ENCODE measurements at places on chromosomes 4 and X. TPM values are rescaled to one million over a fixed set of nuclear protein-coding genes. Genes with fewer than 3 reads are reported as not detected.

DNA sequence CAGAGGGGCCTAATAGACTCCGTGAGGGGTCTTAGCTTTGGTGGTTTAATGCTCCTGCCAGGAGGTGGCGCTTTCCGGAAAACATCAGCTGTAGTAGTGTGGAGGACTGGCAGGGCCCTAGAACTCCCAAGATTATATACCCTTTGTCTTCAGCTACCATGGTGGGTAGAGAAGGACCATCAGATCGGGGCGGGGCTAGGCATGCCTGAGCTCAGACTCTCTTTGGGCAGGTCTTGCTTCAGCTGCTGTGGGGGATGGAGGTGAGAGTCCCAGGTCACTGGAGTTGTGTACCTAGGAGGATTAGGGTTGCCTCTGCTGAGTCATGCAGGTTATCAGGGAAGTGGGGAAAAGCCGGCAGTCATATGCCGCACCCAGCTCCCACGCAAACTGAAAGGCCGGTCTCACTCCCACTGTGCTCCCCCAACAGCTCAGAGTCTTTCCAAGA is 63.0 kb upstream of the AGA start:
- DNase-seq, result no peak

GRCh38 chrX:49282647-49283011 is 13.0 kb downstream of the PPP1R3F start:
- no peak for DNase-seq

- no peak for DNase-seq
These were observed 135.2 kb upstream of the TSPAN5 start for GRCh38 chr4:98793658-98794057.

GRCh38 chrX:108224218-108224617 is 132.6 kb downstream of the ATG4A start:
- DNase-seq, result no peak

DNA sequence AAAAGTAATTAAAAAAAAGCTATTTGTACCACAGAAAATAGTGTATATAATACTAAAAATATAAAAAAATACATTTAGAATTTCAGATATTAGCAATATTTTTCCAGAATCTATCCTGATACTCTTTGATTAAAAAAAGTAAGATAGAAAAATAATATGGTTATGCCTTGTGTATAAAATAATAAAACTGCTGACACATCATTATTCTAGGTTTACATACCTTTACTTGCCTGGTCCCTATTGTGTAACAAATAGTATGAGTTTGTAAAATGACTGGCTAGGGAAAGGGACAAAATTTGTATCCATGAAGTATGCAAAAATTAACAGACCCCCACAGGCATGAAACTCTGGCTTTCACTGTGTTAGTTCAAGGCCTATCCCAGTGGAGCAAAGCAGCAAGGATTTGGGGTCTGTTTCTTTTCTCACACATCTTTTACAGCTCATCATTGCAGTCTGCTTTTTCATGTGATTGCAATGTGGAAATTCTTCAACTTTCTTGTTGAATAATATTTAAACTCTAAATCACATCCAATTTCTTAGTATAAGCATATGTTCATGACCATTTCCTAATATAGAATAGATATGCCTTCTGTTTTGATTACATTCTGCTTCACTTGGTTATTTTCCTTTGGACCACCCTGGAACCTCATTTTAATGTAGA is 136.7 kb upstream of the PCDH18 start:
- no peak for DNase-seq

- DNase-seq, result no peak
These were observed 12.1 kb upstream of the ING2 start for GRCh38 chr4:183492791-183493222.

- no peak for DNase-seq
These were observed at the start of gene XPNPEP2 for GRCh38 chrX:129738466-129739308. TSS of gene XPNPEP2 (plus strand) at chrX:129738979. CDS start at chrX:129739214, 235 bp downstream.

GRCh38 chr4:99058228-99058627 is 30.4 kb downstream of the ADH5 start:
- no peak for DNase-seq

GRCh38 chr4:183808097-183808456 is 97.0 kb upstream of the STOX2 start:
- DNase-seq, result no peak

DNA sequence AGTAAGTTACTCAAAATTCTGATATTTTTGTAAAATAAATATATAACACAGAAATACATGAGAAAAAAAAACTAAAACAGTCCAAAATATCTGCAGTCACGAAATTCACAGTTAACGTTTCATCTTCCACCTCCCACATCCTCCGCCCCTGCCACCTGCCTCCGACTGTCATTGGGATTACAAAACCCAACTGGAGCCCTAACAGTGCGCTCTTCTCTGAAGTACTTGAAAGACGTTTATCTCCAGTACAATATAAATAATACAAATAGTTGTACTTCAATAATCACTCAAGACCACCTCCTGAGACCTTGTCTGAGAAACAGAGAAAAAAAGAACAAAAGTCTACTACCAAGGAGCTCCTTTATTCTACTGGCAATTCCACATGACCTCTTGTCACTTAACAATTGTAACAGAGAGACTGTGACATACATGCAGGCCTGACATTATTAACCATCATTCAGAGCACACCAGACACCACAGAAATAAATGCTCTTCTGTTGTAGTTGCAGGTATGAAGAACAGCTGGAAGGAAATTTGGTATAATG is 280.6 kb downstream of the PPP3CA start:
- no peak for DNase-seq

DNA sequence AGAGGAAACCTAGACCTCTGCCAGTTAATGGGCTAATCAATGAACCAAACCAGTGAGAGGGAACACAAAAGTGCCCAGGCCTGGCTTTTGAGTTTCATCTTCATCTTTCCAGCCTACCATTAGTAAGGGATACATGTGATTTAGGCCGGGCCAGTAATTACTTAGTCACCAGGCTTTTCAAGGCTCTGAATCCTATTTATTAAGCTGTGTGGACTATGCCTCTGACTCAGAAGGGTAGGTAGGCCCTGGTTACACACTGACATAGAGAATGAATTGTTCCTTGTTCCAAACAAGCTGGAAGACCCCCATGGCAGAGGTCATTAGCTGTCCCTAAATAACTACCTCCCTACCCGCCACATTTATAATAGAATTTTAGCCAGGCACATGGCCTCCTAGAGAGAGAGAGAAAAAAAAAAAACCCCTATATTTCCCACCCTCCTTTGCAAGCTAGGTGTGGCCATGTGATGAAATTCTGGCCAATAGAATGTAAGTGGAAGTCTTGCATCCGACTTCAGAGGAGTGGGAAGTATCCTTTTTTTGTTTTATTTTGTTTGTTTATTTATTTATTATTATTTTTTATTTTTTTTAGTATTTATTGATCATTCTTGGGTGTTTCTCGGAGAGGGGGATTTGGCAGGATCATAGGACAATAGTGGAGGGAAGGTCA is 112.3 kb upstream of the BCOR start:
- no peak for DNase-seq

DNA sequence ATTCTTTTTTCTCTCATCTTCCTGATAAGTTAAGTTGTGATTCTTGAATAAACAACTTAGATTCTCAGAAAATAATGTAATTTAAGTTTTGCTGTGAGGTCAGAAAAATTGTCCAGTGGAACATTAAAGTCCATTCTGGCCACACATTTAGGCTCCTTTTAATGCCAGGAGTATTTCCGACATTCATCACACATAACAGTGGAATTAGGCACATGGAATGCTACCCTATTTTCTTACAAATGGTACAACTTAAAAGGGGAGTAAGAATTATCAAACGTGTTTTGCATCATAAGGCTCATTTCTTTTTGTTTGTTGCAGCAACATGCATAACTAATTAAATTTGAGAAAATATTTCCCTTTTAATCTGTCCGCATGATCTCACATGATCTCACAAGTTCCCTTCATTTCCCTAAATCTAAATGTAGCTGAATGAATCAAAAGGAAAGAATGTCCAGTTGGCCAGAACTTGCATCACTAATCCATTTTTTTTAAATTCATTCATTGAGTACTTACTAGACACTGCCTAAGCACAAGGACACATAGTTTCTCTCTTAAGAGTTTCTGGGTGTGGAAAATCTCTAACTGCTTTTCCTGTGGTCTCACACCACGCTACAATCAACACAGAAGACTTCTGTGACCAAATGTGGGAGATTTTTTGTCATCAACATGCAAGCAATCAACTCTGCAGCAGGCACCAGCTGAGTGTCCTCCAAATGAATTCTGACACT is 22.0 kb downstream of the SPARCL1 start:
- no peak for DNase-seq

- no peak for DNase-seq
These were observed 39.0 kb downstream of the SHROOM2 start for GRCh38 chrX:9825129-9825790.

- no peak for DNase-seq
These were observed 24.8 kb downstream of the ZFYVE28 start for GRCh38 chr4:2393353-2394270.

DNA sequence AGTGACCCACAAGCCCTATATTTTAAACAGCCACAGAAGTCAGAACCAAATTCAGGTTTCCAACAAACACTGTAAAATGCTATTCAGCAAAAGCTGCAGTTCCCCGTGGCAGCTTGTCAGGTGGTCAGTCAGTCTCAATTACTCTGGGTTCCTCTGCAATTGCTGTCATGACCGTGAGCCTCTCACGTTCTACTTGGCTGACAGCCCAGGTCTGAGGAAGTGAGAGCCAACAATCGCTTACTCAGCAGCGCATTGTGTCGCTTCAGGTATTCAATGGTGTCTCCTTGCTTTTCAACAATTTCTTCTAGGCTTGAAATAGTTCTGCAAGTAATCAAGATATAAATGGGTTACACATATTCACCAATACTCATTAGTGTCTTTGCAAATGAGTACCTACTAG is 25.8 kb downstream of the TRIM75 start:
- DNase-seq, result no peak

GRCh38 chr4:156972379-156973015 is 898 bp upstream of the PDGFC start:
- DNase-seq, result no peak

- no peak for DNase-seq
These were observed 123.1 kb upstream of the GRIA3 start for GRCh38 chrX:123060986-123061385.

- no peak for DNase-seq
These were observed 21.7 kb downstream of the LETM1 start for GRCh38 chr4:1834047-1834775.

- DNase-seq, result no peak
These were observed 40.6 kb upstream of the LSM6 start for GRCh38 chr4:146134761-146135445.

DNA sequence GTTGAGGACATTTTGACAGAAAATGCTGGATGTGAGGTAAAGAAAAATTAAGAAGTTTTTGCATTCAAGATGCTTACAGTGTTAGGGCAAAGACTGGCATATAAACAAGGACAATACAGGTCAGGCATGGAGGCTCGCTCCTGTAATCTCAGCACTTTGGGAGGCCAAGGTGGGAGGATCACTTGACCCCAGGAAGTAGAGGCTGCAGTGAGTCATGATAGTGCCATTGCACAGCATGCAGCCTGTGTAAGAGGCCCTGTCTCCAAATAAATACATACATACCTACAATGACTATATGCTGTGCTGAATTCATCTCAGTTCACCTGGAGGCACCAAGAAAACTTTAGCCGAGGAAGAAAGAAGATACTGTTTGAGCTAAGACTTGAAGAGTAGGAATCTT is 2.3 kb downstream of the MAGT1 start:
- DNase-seq, result no peak

DNA sequence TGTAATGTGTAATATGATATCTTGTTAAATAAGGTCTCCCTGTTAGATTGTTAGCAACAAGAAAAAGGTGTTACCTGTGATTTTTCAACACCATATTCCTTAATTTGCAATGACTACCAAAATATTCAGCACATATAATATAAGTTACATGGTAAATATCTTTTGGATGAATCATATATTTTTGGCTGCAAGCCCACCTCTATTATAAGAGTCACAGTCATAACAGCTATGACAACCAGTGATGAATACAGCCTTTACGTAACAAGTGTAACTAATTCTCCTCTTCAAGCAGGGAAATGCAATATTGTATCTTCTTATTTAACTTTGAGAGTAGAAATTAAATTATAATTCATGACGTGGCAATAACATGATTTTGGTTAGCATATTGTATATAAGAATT is 187.0 kb downstream of the NLGN4X start:
- no peak for DNase-seq

DNA sequence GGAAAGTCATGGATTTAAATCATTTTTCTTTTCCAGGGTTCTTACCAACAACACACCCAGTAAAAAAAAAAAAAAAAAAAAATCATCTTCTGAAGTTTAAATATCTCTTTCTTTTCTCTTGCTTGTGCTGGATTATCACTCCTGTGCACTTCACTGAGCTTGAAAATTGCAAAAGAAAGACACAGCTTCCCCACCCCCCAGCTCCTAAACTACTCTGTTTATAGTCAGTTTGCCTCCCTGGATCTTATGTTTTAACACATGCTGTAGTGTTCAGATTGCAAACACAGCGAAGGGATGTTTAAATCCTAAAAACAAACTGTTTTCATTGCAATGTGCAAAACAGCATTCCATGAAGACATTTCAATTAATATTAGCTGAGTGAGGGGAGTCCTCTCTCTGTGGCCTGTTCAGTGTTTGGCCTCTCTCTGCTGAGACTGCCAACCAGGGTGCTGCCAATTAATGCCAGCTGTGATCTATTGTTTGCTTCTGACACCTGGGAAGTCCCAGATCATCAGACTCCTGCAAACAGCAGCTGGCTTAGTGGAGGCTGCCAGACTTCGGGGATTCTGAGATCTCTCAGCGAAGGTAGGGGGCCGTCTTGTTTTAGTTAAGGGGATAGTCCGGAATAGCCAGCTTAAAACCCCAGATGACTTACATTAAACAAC is 171.1 kb upstream of the PITX2 start:
- no peak for DNase-seq

GRCh38 chr4:57490520-57491255 is 380.5 kb upstream of the IGFBP7 start:
- DNase-seq, result no peak

DNA sequence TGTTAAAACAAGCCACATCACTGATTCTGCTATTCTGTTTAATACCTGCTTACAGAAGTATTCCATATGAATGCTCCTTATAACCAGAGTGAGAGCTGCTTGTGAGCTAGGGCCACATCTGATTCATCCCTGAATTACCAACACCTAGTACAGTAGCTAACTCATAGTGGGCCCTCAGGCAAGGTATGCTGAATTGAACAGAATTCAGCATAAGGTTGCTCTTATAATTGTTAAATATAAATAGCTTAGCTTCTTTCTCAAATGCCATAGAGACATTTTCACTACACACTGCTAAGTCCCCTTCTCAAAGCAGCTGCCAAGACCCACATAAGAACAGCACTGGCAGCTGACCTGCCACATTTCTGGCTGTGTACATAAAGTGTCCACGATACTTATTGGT is 27.0 kb upstream of the MCF2 start:
- no peak for DNase-seq

Gene FGA
- polyA plus RNA-seq, result 1.0 TPM

Gene MAGEA8
- 0.15 TPM for polyA plus RNA-seq

Gene GYPA
- polyA plus RNA-seq, result 6.4 TPM

Gene AMBN
- 1.7 TPM for polyA plus RNA-seq

Gene IL21
- polyA plus RNA-seq, result not detected

Gene C4orf51
- not detected for polyA plus RNA-seq

Gene MAGEC3
- polyA plus RNA-seq, result not detected

Gene SORBS2
- polyA plus RNA-seq, result 71.9 TPM

Gene FGB
- polyA plus RNA-seq, result 141 TPM

Gene PCYT1B
- 3.1 TPM for polyA plus RNA-seq

Gene SLITRK2
- polyA plus RNA-seq, result 2.1 TPM

Gene CNOT6L
- polyA plus RNA-seq, result 39.0 TPM

Gene GATB
- polyA plus RNA-seq, result 33.2 TPM

Gene GUCY1A1
- 90.2 TPM for polyA plus RNA-seq

Gene SLC16A2
- polyA plus RNA-seq, result 28.4 TPM

Gene GPR50
- 0.06 TPM for polyA plus RNA-seq

Gene PAK3
- 5.5 TPM for polyA plus RNA-seq

Gene RHOXF1
- polyA plus RNA-seq, result 0.58 TPM

Gene PLP1
- polyA plus RNA-seq, result 5.9 TPM
